Immature natural killer cell (primary cell): ENCODE measurements at places on chromosomes 6 and 20.

- no peaks in the 10 kb centered on the region for H3K36me3 ChIP-seq
- H3K4me3 ChIP-seq = no peak overlapping the region
- DNase-seq = no peak
- no peaks in the 10 kb centered on the region for H3K4me1 ChIP-seq
Measured at GRCh38 chr20:59623583-59623982, 19.2 kb downstream of the PHACTR3 start.

DNA sequence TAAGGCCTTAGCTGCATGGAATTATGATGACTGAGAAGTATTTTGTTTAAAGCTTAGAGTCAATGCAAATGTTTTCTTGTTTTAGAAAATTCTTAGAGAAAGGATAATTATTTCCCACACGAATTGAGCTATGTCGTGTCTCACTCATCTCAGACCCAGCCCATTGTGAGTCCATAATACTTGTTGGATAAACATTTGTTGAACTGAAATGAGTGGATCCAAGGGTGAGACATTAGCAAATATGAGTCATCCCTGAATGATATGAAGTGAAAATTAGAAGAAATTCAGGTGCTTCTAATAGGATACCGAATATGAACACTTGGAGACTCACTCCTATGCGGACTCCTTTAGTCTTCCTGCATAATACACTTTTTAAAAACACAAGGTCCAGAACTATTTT, 41.6 kb upstream of the ARMC2 start:
- H3K36me3 ChIP-seq = no peaks in the 10 kb centered on the region
- no peak overlapping the region for H3K27ac ChIP-seq
- no peak overlapping the region for H3K4me3 ChIP-seq

DNA sequence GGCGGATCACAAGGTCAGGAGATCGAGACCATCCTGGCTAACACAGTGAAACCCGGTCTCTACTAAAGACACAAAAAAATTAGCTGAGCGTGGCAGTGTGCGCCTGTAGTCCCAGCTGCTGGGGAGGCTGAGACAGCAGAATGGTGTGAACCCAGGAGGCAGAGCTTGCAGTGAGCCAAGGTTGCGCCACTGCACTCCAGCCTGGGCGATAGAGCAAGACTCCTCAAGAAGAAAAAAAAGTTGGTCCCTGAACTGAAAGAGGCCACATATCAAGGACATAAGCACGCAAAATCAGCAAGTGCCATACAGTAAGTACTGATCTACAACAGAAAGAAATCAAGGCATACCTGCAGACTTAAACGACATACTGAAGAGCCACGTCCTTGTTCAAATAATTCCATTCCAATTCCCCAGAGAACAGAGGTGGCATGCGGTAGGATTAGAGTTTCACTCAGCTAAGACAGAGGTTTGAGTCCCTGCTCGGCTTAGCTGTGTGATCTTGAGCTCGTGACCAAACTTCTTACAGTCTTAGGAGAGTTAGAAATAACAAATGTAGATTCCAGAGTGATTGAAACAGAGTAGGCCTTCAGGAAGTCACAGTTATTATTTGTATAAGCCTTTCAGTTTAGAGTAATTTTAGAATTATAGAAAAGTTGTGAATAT, 29.2 kb downstream of the B4GALT5 start:
- H3K27me3 ChIP-seq = peaks cover 2% of the 10 kb centered on the region
- peak overlapping the region; percentile 34 for H3K4me3 ChIP-seq
- peak overlapping the region; percentile 82 for H3K27ac ChIP-seq
- peaks cover 75% of the 10 kb centered on the region for H3K4me1 ChIP-seq
- peaks cover 3% of the 10 kb centered on the region for H3K36me3 ChIP-seq

DNA sequence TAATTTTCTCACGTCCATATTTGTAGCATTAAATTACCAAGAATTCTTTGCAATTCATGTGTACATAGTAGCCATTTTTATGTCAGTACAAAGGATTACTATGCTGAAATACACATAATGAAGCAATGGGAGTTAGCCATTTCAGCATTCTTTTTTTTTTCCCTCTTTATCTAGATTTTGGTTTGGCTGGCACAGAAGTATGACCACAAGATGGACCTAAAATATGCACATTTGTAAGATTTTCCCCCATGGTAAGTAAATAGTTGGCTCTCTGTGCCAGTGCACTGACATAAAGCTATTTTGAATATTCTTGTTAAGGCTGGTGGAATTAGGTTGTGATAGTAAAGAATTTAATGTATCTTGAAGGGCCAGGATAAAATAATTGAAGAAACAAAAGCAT, 486.1 kb upstream of the BTBD3 start:
- H3K36me3 ChIP-seq = no peaks in the 10 kb centered on the region
- no peak overlapping the region for H3K4me3 ChIP-seq
- no peak overlapping the region for H3K27ac ChIP-seq
- no peak for DNase-seq

DNA sequence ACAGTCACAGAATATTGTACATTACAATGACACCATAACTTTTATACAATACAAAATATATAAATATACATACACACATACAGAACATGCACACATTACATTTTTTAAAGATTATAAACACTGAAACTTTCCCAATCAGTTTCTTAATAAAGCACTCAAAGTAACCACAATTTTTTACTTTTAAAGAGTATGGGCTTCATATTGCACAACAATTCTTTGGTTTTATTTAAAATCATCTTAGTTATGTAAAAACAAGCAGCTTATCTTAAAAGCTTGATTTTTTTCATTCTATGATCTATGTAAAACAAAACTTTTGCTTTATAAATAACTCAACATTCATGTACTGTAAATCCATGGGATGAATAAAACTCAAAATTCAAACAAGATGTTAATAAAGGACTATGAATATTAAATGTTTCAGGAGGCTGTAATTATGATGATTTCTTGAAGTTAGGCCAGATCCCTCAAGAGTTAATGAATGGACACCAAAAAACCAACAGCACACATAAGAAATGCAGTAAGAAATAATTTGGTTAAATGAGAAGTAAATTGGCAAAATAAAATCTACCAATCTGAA, 93.1 kb upstream of the BCLAF1 start:
- H3K4me1 ChIP-seq = no peaks in the 10 kb centered on the region
- no peak for DNase-seq
- H3K27me3 ChIP-seq = no peaks in the 10 kb centered on the region
- no peak overlapping the region for H3K27ac ChIP-seq

GRCh38 chr6:53461696-53462095, 83.2 kb downstream of the GCLC start:
- H3K27me3 ChIP-seq = peaks cover 3% of the 10 kb centered on the region
- H3K36me3 ChIP-seq = no peaks in the 10 kb centered on the region

GRCh38 chr20:15655295-15655874, 917.9 kb downstream of the KIF16B start:
- H3K36me3 ChIP-seq = no peaks in the 10 kb centered on the region
- no peak for DNase-seq
- no peaks in the 10 kb centered on the region for H3K27me3 ChIP-seq
- H3K4me1 ChIP-seq = no peaks in the 10 kb centered on the region

GRCh38 chr20:45097485-45098102, 3.3 kb downstream of the KCNS1 start:
- H3K36me3 ChIP-seq = no peaks in the 10 kb centered on the region
- H3K4me1 ChIP-seq = peaks cover 16% of the 10 kb centered on the region
- no peak overlapping the region for H3K27ac ChIP-seq
- H3K4me3 ChIP-seq = peak overlapping the region; percentile 41
- peaks cover 24% of the 10 kb centered on the region for H3K27me3 ChIP-seq

DNA sequence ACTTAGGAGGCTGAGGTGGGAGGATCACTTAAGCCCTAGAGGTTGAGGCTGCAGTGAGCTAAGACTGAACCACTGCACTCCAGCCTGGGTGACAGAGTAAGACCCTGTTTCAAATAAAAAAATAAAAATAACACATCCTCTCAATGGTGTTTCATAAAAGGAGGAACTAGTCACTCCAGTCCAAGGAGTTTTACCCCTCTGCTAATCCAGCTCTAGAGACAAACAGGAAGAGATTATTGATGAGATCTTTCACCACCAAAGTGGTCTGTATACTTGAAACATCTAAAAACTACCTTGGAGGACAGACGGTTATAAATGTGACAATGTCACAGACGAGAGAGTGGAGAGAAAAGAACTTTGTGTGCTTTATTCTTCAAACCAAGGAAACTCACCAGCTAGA, 58.2 kb downstream of the PIGU start:
- no peak overlapping the region for H3K27ac ChIP-seq
- DNase-seq = no peak
- H3K4me1 ChIP-seq = peaks cover 10% of the 10 kb centered on the region
- H3K4me3 ChIP-seq = no peak overlapping the region
- H3K27me3 ChIP-seq = no peaks in the 10 kb centered on the region

DNA sequence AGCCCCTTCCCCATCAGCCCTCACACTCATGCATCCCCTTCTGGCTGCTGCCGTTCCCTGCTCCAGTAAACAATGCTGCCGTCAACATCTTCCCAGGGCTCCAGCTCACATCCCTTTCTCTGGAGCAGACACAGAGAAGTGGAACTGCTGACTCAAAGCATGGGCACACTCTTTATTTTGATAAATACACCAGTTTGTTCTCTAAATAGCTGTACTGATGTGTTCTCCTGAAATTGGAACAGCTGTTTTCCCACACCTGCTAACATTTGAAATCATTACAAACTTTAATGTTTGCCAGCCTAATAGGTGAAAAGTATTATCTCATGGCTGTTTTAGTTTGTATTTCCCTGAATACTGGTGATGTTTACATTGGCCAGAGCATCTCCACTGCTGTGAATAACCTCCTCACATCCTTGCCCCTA, 102.1 kb upstream of the NXT1 start:
- DNase-seq = no peak
- no peaks in the 10 kb centered on the region for H3K36me3 ChIP-seq
- no peak overlapping the region for H3K4me3 ChIP-seq
- no peak overlapping the region for H3K27ac ChIP-seq

DNA sequence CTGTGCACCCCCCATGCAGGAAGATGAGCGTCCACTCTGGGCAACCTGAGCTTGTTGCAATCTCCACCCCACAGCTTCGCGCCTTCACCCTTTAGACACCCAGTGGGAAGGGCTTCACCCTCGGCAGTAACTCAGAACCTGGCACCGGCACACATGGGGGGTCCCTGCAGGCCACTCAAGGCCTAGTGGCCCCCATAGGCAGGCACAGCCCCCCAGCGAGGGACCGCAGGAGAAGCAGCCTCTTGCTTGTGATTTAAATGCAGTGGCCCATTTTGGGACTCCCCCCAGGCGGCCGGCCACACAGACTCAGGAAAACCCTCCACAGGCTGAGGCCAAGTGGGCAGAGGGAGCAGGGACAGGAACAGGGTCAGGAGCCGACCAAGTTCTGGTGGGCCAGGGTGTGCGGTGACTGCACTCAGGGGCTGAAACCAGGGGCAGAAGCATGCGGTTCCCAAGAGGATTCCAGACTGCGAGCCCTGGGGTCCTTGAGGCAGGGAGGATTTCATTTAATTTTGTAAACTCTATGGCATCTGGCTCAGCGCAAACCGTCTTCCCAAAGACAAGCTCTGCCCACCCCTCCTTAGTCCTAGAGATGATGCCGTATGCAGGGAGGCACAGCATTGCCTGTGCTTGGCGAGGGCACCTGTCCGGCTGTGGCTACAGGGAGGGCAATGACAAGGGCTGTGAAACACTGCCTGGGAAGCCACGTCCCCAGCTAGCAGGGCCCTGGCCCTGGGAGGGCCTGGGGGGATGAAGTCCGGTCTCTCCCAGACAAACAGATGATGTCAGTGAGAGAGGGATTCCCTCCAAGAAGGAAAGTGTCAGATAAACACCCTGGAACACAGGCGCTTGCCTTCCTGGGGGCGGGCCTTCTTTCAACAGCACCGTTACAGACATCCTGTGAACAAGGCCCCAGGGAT, 52.9 kb upstream of the GPR31 start:
- H3K27ac ChIP-seq = no peak overlapping the region
- H3K27me3 ChIP-seq = peaks cover 8% of the 10 kb centered on the region
- no peaks in the 10 kb centered on the region for H3K4me1 ChIP-seq
- DNase-seq = no peak
- no peak overlapping the region for H3K4me3 ChIP-seq

DNA sequence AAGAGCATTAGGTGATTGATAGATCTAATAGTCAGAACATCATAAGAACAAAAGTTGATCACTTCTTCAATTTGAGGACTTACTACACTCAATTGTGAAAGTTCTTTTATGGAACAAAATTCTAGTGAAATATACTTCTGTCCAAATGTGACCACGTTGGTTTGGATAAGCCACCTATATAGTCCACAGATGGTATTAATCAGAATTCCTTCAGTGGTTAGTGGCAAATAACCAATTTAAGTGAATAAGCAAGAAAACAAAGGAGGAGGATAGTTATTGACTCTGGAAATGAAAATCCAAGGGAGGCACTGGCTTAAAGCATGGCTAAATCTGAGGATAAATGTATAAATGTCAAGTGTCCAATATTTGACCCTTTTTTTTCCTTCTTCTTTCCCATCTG, 268.5 kb upstream of the MARCKS start:
- no peak overlapping the region for H3K4me3 ChIP-seq
- H3K36me3 ChIP-seq = no peaks in the 10 kb centered on the region
- H3K27me3 ChIP-seq = peaks cover 2% of the 10 kb centered on the region
- H3K4me1 ChIP-seq = no peaks in the 10 kb centered on the region
- H3K27ac ChIP-seq = no peak overlapping the region

DNA sequence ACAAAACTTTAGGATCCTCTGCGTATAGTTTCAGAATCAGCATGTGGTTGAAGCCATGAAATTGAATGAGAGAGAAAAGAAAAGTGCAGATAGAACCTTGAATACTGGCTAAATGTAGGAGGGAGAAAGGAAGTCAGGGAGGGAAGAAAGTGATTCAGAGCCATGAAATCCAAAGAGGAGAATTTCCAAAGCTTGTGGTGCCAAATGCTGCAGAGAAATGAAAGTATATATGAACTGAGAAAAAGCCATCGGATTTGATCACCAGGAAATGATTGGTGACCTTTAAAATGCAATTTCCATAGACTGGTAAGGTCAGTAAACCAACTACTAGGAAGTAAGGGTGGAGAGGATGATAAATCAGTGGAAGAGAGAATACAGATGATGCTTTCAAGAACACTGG, 142.3 kb downstream of the TFAP2A start:
- DNase-seq = no peak
- H3K4me1 ChIP-seq = no peaks in the 10 kb centered on the region
- no peak overlapping the region for H3K4me3 ChIP-seq
- H3K36me3 ChIP-seq = no peaks in the 10 kb centered on the region
- H3K27ac ChIP-seq = no peak overlapping the region

GRCh38 chr6:143368426-143368825, 82.1 kb downstream of the ADAT2 start:
- no peak overlapping the region for H3K27ac ChIP-seq
- H3K4me1 ChIP-seq = no peaks in the 10 kb centered on the region
- no peaks in the 10 kb centered on the region for H3K36me3 ChIP-seq
- H3K27me3 ChIP-seq = peaks cover 3% of the 10 kb centered on the region

DNA sequence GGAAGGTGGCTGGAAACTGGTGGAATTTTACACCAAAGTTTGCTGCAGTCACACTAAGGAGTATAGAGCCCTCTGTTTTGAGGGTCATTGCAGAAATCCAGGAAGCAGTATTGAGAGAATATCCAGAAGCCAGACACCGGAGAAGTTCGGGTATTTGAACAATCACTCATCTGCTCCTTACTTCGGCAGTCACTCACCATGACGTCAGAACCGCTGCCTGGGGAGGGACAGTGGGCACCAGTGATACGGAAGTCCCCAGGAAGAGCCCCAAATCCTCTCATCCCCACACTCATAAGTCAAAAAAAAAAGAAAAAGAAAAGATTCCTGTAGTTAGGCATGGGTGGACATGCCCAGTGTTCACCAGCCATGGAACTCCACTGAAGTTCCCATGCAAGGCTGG, 4.0 kb downstream of the LY6G5C start:
- no peaks in the 10 kb centered on the region for H3K27me3 ChIP-seq
- no peak overlapping the region for H3K4me3 ChIP-seq
- H3K4me1 ChIP-seq = peaks cover 26% of the 10 kb centered on the region
- H3K27ac ChIP-seq = no peak overlapping the region

GRCh38 chr20:64145458-64146300, 18.6 kb upstream of the MYT1 start:
- no peaks in the 10 kb centered on the region for H3K4me1 ChIP-seq
- H3K27me3 ChIP-seq = peaks cover 8% of the 10 kb centered on the region
- no peak overlapping the region for H3K27ac ChIP-seq
- DNase-seq = no peak
